ENCODE measurements at places on chromosomes 2 and 18. TPM values are rescaled to one million over a fixed set of nuclear protein-coding genes. Genes with fewer than 3 reads are reported as not detected.

PCGF1 gene
- total RNA-seq: 38.7 TPM

CCDC102B gene
- total RNA-seq: 0.75 TPM

HRH4 gene
- not detected for total RNA-seq

MATN3 gene
- total RNA-seq: not detected

GTF2A1L gene
- total RNA-seq: not detected

DNA sequence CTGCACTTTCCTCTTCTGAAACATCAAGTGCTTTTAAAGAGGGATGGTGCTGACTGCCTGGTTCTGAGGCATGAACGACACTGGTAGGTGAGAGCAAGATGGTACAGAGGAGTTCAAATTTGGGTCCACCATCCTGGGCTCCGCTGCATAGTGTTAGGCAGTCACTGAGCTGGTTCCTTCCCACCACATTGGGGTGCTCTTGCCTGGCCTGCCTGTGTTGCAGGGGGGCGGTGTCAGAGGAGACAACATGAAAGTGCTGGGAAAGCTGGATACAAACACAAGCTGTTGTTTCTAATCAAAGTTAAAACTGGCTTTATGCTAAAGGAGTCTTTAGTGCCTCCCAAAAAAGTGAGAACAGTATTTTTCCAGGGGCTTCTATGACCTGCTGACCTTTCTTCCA lies 258.1 kb downstream of the GBX2 start:
- no peak overlapping the region for H3K27ac ChIP-seq
- H3K4me3 ChIP-seq: no peak overlapping the region
- H3K27me3 ChIP-seq: no peaks in the 10 kb centered on the region
- no peaks in the 10 kb centered on the region for H3K4me1 ChIP-seq
- peaks cover 5% of the 10 kb centered on the region for H3K36me3 ChIP-seq
- no peak for DNase-seq

DNA sequence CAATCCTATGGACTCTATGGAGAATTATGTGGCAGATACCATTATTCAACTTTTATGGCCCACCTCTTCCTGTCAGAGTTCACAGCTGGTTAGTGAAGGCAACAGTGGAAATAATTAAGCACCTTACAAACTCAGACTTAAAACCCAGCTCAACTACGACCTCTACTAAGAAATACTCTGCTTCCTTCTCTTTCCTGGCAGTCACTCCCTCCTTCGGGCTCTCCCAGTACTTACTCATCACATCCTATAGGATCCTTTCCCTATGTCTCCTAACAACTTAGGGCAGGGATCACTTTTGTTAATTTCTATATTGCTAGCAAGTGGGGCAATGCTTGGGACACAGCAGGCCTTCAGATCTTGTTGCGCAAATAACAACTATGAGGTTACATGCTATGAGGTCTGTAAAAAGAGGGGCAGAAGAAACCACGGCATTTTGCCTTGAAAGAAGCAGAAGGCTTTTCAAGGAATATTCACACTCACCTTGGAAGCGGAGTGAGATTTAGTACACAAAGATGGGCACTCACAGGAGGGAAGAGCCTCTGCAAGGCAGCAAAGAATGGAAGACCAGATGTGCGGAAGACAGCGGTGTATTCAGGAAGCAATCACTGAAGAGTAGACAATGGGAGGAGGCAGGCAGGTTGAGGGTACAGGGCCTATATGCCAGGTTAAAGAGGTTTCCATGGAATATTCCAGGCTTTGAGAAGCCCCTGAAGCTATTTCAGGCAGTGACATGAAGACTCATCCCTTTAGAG lies 2.1 kb downstream of the STK39 start:
- no peaks in the 10 kb centered on the region for H3K27me3 ChIP-seq
- peaks cover 55% of the 10 kb centered on the region for H3K4me1 ChIP-seq
- H3K27ac ChIP-seq: no peak overlapping the region
- no peaks in the 10 kb centered on the region for H3K36me3 ChIP-seq

DNA sequence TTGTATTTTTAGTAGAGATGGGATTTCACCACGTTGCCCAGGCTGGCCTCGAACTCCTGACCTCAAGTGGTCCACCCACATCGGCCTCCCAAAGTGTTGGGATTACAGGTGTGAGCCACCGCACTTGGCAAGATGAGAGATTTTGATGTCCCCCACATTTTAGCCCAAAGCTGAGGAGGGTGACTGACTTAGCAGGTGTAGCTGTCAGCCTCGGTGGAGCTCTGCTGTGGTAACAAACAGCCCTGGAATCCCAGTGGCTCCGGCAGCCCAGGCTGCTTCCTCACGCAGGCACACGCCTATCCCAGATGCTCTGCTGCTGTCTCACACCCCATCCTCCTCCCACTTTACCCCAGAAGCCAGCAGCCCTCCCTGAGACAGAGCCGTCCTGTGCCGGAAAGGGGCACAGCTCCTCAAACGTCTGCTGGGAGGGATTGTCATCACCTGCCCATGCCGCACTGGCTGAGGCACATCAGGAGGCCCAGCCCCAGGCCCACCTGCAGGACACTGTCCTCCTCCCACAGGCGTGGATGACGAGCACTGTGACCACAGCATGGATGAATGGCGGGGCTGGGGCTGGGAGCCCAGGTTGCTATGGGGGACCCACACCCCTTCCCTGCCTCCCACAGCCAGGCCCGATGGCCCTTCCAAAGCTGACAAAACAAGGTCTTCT lies 10.6 kb upstream of the BOK start:
- no peaks in the 10 kb centered on the region for H3K4me1 ChIP-seq
- H3K36me3 ChIP-seq: no peaks in the 10 kb centered on the region
- no peak for DNase-seq
- peaks cover 6% of the 10 kb centered on the region for H3K27me3 ChIP-seq

DNA sequence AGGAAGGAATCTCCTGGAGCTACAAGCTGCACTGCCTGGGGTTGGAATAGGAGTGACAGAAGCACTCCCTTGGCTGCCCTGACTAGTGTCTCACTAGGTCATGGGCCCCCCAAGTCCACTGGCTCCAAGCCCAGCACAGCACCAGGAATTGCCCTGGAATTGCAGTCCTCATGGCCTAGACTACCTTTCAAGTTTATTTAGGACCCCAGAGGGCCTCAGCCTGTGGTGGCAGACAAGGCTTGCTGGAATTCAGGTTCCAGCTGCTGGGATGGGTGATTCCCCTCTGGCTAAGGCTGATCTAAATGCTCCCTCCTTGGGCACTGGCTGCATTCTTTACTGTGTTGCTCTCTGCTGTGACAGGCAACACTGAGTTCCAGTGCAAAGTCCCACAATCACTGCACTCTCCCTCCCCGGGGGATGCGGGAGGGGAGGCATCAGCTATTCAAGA lies 14.0 kb downstream of the STRADB start:
- H3K27me3 ChIP-seq: no peaks in the 10 kb centered on the region
- H3K36me3 ChIP-seq: peaks cover 14% of the 10 kb centered on the region
- no peak for DNase-seq
- no peak overlapping the region for H3K27ac ChIP-seq

- no peak overlapping the region for H3K4me3 ChIP-seq
- H3K4me1 ChIP-seq: no peaks in the 10 kb centered on the region
- no peak for DNase-seq
- no peaks in the 10 kb centered on the region for H3K27me3 ChIP-seq
Observed at GRCh38 chr2:190693533-190694232, 44.8 kb downstream of the NAB1 start.

DNA sequence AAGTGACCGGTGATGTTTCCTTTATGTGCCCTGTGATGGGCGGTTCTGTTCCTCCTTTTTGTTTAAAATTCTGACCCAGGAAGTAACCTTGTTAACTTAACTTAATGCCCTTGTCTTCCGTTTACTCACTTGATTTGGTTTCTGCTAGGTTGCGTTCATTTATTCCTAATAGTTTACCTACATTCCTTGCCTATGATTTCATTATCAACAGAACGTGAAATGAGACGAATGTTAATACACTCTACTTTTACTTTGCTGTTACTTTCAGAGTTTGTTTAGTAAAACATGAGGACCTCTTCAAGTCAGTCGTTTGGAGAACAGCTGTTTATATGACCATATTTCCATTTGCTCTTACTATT lies 638 bp downstream of the CEP192 start:
- H3K27ac ChIP-seq: peak overlapping the region; percentile 79
- H3K27me3 ChIP-seq: no peaks in the 10 kb centered on the region
- peak overlapping the region; percentile 78 for H3K4me3 ChIP-seq
- no peaks in the 10 kb centered on the region for H3K36me3 ChIP-seq
- no peak for DNase-seq

- H3K27ac ChIP-seq: no peak overlapping the region
- DNase-seq: no peak
- peak overlapping the region; percentile 42 for H3K4me3 ChIP-seq
- H3K27me3 ChIP-seq: no peaks in the 10 kb centered on the region
- H3K4me1 ChIP-seq: peaks cover 56% of the 10 kb centered on the region
Observed at GRCh38 chr18:76720683-76721082, 101.7 kb upstream of the ZNF236 start.

- H3K27ac ChIP-seq: no peak overlapping the region
- no peaks in the 10 kb centered on the region for H3K27me3 ChIP-seq
- DNase-seq: no peak
- H3K4me3 ChIP-seq: no peak overlapping the region
- H3K36me3 ChIP-seq: no peaks in the 10 kb centered on the region
Observed at GRCh38 chr2:54417577-54417976, 38.5 kb upstream of the SPTBN1 start.

DNA sequence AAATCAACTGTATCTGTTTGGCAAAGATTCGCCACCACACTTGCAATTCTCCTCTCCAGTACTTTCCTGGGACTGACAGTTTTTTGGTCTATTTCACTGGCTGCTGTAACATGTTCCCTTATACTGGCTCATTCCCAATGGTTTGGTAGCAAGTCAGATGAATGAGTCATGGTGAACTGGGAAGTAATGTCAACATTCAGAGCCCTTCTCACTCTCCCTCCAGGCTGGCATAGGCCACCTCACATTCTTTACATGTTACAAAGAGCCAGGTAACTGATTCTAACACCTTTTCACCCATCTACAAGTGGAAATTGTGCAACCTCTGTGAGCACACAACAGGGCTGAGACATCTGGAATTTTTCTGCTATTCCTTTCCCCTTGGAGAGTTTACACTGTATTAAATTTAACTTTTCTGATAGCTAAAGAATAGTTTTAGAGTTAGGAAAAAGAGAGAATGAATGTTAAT lies 111.3 kb upstream of the TLK1 start:
- H3K27ac ChIP-seq: no peak overlapping the region
- H3K27me3 ChIP-seq: no peaks in the 10 kb centered on the region
- no peak overlapping the region for H3K4me3 ChIP-seq
- no peak for DNase-seq
- no peaks in the 10 kb centered on the region for H3K4me1 ChIP-seq

- no peaks in the 10 kb centered on the region for H3K4me1 ChIP-seq
- H3K36me3 ChIP-seq: no peaks in the 10 kb centered on the region
- H3K4me3 ChIP-seq: no peak overlapping the region
- DNase-seq: no peak
Observed at GRCh38 chr2:12928775-12929401, 212.2 kb downstream of the TRIB2 start.

DNA sequence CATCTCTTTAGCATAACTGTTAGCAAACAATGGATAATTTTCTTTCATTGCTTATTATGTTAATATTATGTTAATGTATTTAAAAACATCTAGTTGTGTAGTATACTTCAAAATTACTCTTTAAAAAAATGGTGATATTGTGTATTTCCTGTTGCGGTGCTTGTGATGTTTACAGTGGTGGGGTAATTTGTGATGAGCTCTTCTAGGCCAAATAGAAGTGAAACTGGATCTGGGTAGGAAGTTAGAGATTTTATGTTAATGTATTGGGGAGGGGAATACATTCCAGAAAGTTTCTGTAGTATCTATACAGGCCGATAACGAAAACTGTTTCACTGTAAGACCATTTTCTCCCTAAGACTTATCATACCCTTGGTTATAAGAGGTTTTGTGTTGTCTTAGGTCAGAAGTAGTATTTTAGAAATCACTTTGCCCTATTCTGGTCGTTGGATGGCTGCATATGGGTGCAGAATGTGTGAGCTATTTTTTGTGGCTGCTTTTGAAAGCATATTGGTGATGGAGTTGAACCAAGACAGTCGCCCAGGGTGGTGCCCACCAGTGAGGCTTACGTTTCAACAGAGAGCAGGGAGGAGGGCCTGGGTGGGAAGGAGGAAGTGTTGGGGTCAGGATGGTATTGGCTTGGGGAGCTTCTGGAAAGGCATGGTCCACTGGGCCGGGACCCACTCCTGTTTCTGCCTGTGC lies 5.8 kb downstream of the TSHZ1 start:
- no peaks in the 10 kb centered on the region for H3K27me3 ChIP-seq
- peak overlapping the region; percentile 38 for H3K27ac ChIP-seq
- no peak for DNase-seq
- no peaks in the 10 kb centered on the region for H3K36me3 ChIP-seq

GRCh38 chr2:239151201-239152131 lies 249.4 kb downstream of the HDAC4 start:
- no peak overlapping the region for H3K4me3 ChIP-seq
- no peak for DNase-seq
- H3K36me3 ChIP-seq: peaks cover 18% of the 10 kb centered on the region
- H3K4me1 ChIP-seq: peaks cover 11% of the 10 kb centered on the region
- H3K27ac ChIP-seq: peak overlapping the region; percentile 5

DNA sequence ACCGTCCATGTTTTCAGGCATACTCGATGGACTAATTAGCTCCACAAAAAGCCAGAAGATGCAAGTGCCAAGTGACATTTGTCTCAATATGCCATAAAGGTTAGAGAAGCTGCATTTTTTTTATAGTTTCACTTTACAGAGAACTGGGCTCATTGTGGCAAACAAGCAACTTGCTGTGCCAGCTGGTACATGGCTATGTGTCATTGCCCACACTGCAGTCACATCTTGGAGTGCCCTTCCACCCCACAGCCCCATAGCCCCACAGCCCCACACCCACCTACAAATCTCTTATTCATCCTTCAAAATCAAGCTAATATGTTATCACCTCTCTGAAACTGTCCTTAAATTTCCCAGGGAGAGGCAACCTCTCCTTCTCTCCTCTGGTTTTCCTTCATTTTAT lies 451.9 kb downstream of the ARHGAP15 start:
- H3K4me1 ChIP-seq: no peaks in the 10 kb centered on the region
- no peak for DNase-seq
- no peak overlapping the region for H3K4me3 ChIP-seq
- no peaks in the 10 kb centered on the region for H3K27me3 ChIP-seq

GRCh38 chr2:95310216-95310615 lies 13.1 kb downstream of the KCNIP3 start:
- H3K27me3 ChIP-seq: no peaks in the 10 kb centered on the region
- no peak for DNase-seq
- no peaks in the 10 kb centered on the region for H3K4me1 ChIP-seq
- H3K4me3 ChIP-seq: no peak overlapping the region
- no peaks in the 10 kb centered on the region for H3K36me3 ChIP-seq
- no peak overlapping the region for H3K27ac ChIP-seq

DNA sequence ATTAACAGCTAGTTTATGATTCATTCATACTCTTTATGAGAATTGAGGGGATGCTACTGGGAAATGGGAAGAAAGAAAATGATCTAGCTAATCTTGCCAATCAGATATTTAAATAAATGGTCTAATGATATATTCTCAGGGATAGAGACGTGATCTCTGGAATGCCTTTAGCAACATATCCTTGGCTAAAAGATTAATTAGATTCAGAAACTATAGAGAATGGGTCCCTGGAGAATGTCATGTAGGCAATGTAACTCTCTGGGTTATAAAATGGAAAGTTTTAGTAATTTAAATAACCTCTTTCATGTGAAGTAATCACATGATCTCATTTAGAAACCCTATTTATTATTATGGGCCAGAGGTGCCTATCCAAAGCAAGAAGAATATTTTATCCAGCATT lies 771.0 kb upstream of the CDH2 start:
- H3K4me1 ChIP-seq: no peaks in the 10 kb centered on the region
- no peaks in the 10 kb centered on the region for H3K36me3 ChIP-seq
- no peak for DNase-seq
- no peak overlapping the region for H3K27ac ChIP-seq
- H3K27me3 ChIP-seq: no peaks in the 10 kb centered on the region
- no peak overlapping the region for H3K4me3 ChIP-seq
